NCI-H187 treated with DMSO at 0.1 percent for 48 hours (cell line): ENCODE measurements at places on chromosomes 4 and X.

DNA sequence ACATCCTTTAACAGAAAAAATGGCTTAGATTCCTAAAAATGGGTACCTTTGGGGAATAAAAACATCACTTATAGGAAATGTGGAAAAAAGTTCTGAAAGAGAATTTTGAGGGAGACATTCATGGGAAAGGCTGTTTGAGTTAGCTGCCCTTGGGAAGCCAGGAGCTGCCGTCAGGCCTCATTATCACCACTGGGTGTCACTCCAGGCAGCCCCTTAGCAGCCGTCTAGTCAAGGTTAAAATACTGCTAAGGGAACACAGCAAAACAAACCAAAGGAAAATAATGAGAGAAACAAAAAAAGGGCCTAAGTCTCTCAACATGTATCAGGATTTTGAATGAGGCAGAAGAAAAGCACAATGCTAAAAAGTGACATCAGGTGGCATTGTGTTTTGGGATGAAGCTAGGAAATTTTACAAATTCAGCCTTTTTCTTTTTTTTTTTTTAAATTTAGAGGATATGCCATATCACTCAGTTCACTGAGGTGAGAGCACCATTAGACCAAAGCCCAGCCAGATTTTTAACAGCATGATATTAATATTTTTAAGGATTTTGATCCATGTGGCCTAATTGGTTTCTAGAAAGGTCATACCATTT, 235.3 kb downstream of the GPAT3 start:
- DNase-seq, result no peak

DNA sequence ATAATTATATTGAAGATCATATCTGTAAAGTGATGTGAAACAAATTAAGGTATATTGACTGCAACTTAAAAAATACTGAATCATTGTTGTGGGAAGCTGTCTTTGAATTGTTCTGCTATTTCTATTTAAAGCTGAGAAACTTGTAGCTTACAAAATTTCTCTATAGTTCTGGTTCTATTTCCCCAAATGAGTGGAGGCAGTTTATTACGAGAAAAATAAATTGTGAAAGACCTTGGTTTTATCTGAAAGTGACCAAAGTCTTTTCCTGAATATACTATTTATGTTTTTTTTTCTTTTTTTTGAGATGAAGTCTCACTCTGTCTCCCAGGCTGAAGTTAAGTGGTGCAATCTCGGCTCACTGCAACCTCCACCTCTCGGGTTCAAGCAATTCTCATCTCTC, 165.4 kb downstream of the SH3BGRL start:
- DNase-seq, result no peak

DNA sequence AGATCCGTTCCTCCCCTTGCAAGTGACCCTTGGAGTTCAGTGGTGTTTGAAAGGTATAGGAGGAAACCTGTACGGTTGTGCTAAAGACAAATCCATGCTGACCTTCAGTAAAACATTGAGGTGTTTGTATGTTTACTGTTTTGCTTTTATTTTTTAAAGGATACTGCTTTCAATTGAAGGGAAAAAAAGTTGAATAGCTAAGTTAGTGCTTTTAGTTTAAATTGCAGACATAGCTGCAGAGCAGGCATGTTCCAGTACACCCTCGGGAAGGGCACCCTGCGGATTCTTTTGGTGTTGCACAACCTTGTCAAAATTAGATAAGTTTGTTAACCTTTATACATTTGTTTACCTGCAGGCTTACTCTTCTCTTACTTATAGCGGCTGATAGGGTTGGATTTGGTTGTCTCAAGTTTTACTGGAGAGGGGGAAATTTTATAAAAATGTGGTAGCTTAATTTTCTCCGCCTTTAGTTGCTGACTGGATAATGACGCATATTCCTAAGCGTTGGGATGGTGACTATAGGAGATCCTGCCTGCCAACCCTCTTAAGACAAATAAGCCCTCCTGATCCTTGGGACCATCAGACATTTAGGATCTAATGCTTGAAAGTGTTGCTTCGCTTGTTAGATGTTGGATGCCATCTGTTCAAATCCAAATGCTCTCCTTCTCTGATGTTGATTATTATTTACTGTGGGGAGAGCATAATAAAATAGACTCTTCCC, 2.0 kb downstream of the RAPGEF2 start:
- DNase-seq, result no peak

- DNase-seq, result peak; percentile 81
Measured at GRCh38 chr4:93061826-93062225, 758.1 kb downstream of the GRID2 start.

DNA sequence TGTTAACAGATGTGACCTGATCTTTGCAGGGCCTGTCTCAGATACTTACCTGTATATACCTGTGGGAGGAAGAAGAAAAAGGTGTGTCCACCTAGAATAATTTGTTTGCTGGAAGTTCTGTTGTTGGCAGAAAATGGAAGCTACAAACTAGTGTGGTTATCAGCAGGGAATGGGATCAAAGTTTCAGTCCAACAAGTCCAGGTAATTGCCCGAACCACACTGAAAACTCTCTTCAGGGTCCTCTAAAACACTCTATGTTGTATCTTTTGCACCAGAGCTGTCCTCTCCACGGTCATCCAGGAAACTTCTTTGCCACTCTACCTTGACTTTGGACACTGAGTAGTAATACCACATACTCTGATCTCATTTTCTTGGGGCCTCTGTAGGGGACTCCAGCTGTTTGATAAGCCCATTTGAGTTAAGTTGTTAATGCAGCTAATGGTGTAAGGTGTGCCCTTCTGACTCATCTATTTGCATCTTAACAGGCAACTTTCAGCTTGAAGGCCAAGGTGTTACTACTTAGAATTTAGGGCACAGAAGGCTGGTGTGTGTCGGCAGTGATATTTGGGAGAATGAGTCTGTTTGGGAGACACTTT, 38.7 kb upstream of the GATB start:
- no peak for DNase-seq

GRCh38 chrX:137052643-137053235, 18.9 kb upstream of the GPR101 start:
- no peak for DNase-seq
